ENCODE measurements at places on chromosomes 6 and 20.

- no peak for DNase-seq
Observed at GRCh38 chr6:53095716-53096115, 30.5 kb downstream of the FBXO9 start.

DNA sequence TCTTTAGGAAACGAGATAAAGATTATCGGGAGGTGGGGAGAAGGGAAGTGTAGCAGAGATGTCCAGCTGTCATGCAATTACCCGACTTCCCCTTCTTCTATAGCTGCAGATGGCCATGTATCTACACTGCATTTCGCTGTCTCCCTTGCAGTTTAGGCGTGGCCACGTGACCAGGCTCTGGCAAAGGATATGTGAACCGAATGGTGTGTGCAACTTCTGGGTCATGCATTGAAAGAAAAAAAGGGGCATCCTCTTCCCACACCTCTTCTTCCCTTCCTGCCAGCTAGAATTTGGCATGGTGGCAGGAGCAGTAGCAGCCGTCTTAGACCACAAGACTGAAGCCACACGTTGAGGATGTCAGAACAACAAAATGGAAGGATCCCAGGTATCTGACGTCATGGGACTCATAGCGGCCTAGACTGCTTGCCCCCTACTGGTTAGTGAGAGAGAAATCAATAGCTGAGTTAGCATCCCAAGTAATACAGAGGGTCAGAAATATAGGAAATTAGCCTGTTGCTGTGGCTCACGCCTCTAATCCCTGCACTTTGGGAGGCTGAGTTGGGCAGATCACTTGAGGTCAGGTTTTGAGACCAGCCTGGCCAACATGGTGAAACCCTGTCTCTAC is 32.8 kb downstream of the TCF15 start:
- no peak for DNase-seq

DNA sequence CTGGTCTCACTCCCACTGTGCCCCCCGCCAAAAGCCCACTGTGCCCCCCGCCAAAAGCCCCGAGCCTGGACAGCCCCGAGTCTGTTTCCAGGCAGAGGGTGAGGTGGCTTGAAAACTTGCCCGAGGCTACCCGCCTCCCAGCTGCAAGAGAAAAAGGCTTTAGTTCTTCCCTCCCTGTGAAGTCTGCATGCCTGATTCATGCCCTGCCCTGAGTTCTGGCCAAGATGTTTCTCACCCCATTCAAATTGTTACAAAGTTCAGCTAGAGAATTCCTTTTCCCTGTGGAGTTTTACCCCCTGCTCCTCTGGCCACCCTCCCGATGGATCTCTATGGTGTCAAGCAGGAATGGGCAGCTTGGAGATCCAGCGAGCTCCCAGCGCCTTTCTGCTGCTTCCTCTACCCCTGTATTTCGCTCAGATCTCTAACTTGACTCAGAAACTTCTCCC is 298.8 kb upstream of the MAP3K7 start:
- DNase-seq = no peak

GRCh38 chr6:125748406-125749172 is 843 bp upstream of the HEY2 start:
- no peak for DNase-seq

DNA sequence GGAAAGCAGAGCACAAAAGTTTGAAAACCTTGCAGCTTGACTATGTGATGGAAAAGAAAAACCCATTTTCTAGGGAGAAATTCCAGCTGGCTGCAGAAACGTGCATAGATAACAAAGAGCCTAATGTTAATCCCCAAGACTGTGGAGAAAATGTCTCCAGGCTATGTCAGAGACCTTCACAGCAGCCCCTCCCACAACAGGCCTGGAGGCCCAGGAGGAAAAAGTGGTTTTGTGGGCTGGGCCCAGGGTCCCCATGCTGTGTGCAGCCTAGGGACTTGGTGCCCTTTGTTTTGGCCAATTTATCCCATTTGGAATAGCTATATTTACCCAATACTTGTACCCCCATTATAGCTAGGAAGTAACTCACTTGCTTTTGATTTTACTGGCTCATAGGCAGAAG is 484.1 kb upstream of the HTR1E start:
- no peak for DNase-seq

GRCh38 chr6:94377835-94378234 is 958.5 kb upstream of the EPHA7 start:
- no peak for DNase-seq

GRCh38 chr6:7813704-7814103 is 87.8 kb downstream of the BMP6 start:
- DNase-seq = no peak

- no peak for DNase-seq
Observed at GRCh38 chr20:40763646-40764295, 74.7 kb upstream of the MAFB start.

GRCh38 chr20:2301164-2301622 is 5.4 kb downstream of the TGM3 start:
- peak; percentile 74 for DNase-seq

All from upper lobe of right lung (tissue), 1 donor.